ENCODE measurements at places on chromosomes 16 and 17.

DNA sequence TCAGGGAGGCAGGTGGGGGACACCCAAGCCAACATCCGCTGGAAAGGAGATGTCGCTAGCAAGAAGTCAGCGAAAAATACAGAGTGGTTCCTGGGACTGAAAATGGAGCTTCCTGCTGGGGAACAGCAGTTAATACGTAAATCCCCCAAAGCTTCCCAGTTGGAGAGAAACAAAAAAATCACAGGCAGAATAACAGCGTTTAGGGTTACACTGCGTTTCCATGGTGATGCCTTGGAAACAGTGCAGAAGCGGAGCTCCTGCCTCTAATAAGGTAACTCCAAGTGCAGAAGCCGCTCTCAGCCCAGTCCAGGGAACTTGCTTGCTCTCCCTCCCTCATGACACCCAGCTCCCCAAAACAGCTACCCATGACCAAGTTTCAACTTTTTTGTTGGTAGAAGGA is 73.4 kb downstream of the PLD6 start:
- no peak for DNase-seq

DNA sequence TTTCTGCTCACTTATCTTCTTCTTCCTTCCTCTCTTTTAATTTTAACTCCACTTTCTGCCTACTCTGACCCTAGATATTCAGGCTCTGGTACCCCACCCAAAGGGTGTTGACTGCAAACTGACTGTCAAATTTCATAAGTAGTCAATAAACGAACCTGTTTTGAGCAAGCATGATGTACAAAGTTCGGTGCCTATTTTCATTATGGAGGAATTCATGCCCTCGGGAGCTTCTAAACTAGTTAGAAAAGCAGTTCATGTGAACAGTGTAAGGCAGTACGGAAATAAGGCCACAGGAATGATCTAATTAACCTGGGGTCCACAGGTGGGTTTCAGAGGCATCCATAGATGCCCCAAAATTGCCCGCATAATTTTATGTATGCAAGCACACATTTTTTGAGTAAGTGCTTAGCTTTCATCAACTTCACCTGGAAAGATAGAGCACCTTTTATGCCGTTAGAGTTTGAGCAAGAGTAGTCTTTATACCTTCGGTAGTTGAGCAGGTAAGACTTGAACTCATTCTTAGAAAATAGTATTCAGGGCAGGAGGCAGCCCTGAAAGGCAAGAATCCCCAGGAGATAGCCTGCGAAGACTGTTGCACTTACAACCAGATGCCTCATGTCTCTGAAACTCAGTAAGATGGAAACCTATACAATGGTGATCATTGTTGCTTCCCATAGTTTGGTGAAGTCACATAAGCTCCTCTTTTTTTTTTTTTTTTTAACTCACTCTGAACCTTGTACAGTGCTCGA is 36.6 kb upstream of the TBX2 start:
- no peak for DNase-seq

GRCh38 chr17:79425686-79426085 is 185.2 kb downstream of the RBFOX3 start:
- DNase-seq, result no peak

DNA sequence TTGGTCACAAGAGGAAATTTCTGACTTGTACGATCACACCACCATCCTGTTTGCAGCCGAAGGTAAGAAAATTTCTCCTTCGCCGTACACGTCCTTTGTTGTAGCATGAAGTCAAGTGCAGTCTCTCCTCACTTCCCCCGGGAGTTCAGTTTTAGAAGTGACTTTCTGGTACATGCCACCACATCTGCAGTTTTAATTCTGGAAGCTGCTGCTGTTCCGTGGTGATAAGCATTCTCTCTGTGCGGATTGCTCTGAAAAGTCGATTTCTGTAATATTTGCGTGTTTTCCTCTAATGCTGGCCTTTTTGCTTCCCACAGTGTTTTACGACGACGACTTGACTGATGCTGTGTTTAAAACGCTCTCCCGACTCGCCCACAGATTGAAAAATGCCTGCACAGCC is 20.6 kb downstream of the METTL22 start:
- DNase-seq, result no peak

DNA sequence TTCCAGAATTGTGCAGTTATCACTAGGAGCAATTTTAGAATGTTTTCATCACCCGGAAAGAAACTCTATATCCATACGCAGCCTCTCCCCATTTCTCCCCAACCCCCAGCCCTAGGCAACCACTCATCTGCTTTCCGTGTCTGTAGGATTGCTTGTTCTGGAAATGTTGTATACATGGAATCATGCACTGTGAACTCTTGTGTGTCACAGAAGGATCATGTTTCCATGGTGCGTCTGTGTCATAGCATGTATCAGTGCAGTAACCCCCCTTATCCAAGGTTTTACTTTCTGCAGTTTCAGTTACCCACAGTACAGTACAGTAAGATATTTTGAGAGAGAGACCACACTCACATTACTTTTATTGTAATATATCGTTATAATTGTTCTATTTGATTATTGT is 299.4 kb downstream of the CPPED1 start:
- DNase-seq, result no peak

GRCh38 chr17:57403236-57403635 is 146.9 kb downstream of the MSI2 start:
- no peak for DNase-seq

GRCh38 chr16:20398603-20399002 is 5.9 kb downstream of the PDILT start:
- no peak for DNase-seq

DNA sequence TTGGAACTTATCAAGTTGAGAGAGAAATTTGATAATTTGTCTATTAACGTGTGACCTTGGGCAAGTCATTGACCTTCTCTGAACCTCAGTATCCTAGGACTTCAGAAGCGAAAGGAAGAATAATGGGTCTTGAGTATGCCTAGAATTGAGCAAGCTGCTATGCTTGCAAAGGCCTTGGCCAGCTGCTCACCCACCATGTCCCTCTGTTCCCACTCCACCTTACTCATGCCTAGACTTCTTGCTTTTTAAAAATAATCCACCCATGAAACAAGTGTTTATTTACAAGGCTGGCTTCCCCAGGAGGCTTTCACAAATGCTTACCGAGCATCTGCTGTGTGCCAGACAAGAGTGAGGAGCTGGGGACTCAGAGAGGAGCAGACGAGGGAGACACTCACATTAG is 590.6 kb downstream of the MAF start:
- no peak for DNase-seq

GRCh38 chr17:60406887-60407286 is 15.0 kb upstream of the USP32 start:
- DNase-seq, result no peak

DNA sequence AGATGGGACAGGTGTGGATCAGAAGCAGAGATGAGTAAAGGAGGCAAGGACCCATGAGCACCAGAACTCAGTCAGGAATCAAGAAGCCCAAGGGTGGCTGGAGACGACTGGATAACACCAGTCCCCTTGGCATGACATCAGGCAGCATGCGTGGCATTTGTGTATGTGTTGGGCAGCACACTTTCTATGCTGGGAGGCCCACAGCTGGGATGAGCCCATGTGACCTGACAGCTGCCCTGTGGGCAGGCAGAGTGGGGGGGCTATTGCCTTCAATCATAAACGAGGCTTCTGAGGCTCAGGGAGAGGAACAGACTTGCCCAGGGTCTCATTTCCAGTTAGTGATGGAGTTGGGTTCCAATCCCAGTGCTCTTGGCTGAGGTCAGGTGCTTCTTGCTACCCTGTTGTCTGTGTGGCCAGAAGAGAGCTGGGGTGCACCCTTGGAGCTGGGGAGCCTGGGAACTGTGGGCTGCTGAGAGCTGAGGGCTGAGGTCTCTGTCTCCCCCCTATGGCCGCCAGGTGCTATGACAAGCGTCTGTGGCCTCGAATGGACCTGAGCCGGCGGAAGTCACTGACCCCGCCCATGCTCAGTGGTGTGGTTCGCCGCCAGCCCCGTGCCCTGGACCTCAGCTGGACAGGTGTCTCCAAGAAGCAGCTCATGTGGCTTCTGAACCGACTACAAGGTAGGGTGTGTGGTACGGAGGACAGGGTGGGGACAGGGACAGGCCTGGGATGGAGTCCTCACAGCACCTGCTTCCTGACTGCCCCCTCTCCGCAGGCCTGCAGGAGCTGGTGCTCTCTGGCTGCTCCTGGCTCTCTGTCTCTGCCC is 7.1 kb upstream of the ORAI3 start:
- peak; percentile 67 for DNase-seq

DNA sequence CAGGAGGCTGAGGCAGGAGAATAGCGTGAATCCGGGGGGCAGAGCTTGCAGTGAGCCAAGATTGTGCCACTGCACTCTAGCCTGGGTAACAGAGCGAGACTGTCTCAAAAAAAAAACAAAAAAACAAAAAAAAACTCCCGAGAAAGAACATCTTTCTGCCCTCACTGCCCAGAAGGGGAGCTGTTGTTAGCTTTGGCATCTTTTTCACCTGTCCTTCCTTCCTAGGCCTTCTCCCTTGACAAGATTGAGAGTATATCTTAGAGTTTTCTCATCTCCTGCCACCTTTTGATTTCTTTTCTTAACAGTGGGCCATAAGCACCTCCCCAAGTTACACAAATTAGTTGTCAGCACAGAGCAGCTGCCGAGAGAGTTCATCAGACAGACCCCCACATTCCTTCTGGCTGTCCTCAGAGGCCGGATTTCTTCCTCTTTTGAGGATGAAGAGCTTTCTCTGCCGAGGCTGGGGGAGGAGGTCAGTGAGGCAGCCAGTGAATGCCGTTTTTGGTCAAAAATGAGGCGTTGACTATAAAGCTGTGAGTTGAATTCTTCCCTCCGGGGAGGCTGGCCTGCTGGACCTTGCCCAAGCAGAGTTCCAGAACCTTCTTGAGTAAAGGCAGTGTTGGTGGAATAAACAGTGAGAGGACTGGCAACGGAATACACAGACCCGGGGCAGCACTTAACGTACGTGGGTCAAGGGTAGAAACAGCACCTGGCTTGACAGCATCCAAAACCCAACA is 127.0 kb downstream of the ABCC6 start:
- no peak for DNase-seq

- no peak for DNase-seq
Measured at GRCh38 chr16:86580791-86581170, 2.4 kb downstream of the FOXL1 start.

DNA sequence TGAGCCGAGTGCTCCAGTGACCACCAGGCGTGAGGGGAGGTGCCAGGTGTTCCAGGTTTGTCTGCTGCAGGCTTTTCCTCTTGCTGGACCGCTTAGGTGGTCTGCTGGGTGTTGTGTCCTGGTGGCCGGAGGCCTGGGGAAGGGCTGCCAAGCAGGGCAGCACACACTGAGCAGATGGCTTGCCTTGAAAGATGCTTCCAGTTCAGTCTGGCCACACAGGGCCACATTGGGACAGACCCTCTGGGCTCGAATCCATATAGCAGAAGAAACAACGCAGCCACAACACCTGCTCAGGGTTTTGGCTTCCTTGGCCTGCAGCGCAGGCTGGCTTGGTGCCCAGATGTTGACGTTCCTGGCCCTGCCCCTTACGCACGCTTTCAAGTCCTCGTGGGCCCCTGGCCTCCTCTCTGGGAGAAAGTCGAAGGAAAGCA is 24.8 kb downstream of the GINS2 start:
- DNase-seq, result no peak

DNA sequence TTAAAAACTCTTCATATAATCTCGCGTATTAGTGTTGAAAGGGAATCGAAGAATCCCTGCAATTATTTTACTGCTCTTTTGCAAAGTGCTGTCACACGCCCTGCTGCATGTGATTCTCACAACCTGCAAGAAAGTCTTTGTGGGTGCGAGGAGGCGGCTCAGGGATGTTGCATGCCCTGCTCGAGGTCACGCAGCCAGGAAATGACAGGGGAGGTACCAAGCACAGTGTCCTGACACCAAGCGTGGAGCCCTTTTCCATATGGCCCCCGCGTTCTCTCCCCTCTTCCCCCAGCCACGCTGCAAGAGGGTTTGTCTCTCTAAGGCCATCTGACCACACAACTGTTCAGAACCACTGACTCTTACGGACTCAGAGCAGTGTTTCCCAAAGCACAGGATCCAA is 37.6 kb downstream of the OR3A1 start:
- no peak for DNase-seq

GRCh38 chr16:58040945-58041627 is 15.5 kb downstream of the MMP15 start:
- no peak for DNase-seq

DNA sequence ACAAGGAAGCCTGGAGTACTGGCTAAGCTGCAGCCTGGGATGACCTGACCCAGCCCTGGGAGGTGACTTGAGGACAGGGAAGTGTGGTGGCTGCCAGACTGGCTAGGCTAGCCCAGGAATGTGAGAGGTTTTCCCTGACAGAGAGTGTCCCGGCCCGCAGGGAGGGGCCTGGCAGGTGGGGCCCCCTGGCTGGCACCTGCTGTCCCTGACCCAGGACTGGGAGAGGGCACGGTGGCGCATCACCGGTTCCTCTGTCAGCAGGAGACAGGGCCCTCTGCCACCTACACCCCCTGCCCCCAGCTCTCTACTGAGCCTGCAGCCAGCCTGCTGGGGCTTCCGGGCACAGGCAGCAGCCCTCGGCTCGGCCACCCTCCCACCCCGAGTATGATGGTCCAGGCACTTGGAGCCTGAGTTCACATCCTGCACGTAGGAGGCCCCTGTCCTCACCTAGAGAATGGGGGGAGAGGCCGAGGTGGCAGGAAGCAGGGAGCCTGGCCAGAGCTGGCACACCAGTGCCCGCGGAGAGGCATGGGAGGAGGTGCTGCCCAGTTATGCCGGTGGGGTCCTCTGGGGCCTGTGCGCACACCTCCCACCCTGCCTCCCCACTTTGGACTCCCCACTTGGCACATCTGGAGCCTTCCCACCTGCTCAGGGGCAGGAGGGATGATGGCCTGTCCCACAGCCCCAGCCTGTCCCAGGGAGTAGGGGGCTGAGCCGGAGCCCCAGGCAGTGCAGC is 528 bp downstream of the PRSS27 start:
- DNase-seq, result no peak

- no peak for DNase-seq
Measured at GRCh38 chr16:81664153-81664552, 114.9 kb upstream of the PLCG2 start.

DNA sequence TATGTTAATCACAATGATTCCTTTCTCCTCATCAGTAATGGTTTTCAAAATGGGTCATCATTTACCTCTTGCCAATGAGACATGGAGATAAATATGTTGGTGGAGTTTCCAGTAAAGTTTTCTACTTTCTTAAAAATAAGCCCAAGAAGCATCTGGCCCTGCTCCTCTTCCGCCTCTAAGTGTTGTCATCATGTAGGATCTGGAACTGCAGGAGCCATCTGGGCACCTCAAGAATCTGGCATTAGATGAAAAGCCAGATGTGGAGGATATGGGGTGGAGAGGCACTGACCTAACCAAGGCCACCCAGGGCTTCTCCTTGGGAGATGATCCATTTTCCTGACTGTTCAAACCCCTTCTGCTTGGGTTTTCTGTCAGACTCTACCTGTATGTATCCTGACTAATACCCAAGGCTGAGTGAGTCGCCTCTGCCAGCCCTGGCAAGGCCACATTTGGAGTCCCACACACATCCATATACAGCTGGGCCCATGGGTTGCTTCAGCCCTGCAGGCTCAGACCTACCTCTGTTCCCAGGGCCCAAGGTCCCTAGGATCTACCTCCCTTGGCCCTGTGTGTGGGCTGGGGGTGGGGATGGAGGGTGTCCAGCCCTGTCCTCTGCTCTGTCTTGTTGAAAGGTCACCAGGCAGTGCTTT is 24.6 kb downstream of the CCDC182 start:
- no peak for DNase-seq

GRCh38 chr17:45342306-45342705 is 25.5 kb upstream of the MAP3K14 start:
- DNase-seq, result no peak
